ENCODE measurements at places on chromosomes 12 and 14. TPM values are rescaled to one million over a fixed set of nuclear protein-coding genes. Genes with fewer than 3 reads are reported as not detected.

GRCh38 chr14:23481362-23481970 is 12.0 kb downstream of the NGDN start:
- DNase-seq: no peak

The RNASE1 gene
- 641 TPM for total RNA-seq

DNA sequence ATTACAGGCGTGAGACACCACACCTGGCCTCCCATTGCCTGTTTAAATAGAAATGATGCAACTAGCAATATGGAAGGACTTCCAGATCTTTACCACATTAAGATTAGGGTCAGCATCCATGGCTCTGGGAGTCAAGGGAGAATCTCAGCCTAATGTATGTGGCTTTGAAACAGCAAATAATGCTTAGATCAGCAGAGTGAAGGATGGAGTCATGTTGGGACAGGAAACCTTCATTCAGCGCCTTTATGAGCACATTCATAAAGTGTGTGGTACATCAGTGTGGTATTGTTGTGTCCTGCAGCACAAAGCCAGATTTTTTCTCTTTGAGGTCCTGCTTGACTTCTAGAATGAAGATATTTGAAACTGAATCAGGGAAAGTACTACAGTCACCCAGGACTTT is 15.3 kb upstream of the SPSB2 start:
- no peak for DNase-seq

GRCh38 chr12:84696908-84697540 is 215.6 kb downstream of the SLC6A15 start:
- no peak for DNase-seq

DNA sequence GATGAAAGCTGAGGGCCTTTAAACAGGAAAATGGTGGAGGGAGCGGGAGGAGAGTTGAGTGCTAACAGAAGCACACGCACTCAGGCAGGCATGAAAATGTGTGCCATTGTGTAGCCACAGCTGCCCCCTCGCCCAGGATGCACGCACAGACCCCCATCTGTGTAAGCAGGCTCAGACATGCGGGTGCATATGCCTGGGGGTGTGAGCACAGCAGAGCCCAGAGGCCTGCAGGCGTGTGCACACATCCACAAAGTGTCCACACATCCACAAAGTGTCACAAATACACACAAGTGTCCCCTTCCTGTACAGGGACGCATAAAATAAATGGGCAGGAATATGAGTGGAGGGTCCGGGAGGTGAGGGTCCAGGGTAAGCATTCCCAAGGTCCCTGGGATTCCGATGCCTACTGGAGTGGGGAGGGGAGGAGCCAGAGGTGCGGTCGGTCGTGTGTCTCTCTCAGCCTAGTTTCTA is 805 bp upstream of the KRT7 start:
- DNase-seq: peak; percentile 65

GRCh38 chr14:98170575-98170974 is 1101.4 kb downstream of the BCL11B start:
- no peak for DNase-seq

- DNase-seq: peak; percentile 71
Observed at GRCh38 chr12:52662093-52662917, 10.3 kb upstream of the KRT2 start.

The NEUROD4 gene
- not detected for total RNA-seq

GRCh38 chr12:122887819-122888212 is 8.1 kb downstream of the VPS37B start:
- DNase-seq: no peak

DNA sequence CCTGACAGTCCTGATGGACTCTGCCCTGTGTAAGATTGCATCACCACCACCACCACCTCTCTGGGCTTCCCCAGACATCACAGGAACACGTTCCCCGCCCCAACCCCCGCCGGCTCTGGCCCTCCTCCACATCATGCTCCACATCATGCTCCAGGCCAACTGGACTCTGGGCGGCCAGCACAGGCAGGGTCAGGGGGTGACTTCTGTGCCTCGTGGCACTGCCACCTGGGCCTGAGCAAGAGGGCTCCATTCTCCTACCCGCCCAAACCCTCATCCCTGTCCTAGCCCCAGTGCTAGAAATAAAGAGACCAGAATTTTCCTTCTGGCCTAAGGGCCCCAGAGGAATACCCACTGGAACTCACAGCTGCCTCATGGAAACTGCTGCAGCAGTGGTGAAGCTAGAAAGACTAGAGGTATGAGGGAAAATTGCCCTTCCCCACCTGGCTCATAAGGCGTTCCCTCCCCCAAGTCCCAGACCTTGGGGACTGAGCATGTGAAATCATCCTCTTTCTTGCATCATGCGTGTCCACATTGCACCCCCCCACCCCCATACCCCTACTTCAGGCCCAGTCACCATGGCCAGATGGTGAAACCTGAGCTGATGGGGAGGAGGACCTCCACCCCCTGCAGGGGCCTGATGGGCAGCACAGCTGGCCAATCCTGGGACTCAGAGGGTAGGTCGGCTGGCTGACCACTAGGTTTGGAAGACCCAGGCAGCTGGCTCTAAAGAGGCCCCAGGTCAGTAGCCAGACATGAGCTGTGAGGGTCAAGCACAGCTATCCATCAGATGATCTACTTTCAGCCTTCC is at the start of gene INHBE:
Gene INHBE, plus strand, starts transcription at position 742 of the 808 bp plus-strand sequence. CDS start 230 bp downstream, outside the sequence.
- DNase-seq: no peak

GRCh38 chr12:944211-944610 is 5.3 kb downstream of the RAD52 start:
- DNase-seq: no peak

DNA sequence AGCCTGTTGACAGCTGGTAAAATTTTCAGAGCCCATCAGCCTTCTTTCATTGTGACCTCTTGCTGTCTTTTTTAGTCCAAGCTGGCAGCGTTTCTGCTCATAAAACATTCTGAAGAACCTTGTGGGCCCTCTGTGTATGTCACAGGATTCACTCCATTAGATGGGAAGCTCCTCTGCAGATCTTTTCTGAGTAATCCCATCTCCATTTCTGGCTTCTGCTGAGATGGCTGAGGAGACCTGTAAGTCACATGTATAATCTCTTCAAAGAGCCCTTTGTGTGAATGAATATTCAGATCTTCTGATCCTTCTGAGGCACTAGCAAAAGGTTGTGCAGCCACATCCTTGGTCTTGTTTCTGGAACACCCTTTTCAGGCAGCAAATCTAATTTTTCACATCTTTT is 2.8 kb downstream of the RXYLT1 start:
- DNase-seq: no peak

DNA sequence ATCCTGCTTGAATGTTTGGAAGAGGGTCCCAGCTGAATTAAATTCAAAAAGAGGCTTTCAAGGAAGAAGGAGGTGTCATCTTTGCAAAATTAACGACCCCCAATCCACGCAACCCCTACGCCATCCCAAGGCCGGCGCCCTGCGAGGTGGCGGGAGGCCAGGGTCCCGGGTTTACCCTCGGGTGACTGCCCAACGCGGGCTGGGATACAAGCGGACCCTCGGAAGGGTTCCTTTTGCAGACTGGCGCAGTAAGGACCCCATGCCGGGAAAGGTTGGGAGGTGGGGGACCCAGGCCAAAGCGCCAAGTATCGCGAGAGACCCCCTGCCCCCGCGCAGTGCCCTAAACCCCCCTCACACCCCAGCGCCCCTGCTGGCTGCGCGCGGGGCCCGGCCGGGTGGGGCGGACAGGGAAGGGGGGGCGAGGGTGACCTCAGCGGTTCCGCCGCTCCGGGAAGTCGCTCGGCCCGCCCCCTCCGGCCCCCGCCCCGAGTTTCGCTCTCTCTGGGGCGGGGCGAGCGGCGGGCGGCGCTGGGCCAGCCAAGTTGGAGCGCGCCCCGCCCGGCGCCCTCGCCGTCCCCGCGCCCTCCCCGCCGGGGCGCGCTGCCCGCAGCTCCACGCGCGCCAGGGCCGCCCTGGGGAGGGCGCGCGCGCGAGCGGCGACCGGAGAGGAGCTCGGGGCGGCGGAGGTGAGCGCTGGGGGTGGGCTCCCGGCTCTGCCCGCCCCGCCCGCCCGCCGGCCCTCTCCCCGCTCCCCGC is 708 bp upstream of the ZBTB42 start:
- peak; percentile 95 for DNase-seq

The KLRF1 gene
- 0.51 TPM for total RNA-seq

DNA sequence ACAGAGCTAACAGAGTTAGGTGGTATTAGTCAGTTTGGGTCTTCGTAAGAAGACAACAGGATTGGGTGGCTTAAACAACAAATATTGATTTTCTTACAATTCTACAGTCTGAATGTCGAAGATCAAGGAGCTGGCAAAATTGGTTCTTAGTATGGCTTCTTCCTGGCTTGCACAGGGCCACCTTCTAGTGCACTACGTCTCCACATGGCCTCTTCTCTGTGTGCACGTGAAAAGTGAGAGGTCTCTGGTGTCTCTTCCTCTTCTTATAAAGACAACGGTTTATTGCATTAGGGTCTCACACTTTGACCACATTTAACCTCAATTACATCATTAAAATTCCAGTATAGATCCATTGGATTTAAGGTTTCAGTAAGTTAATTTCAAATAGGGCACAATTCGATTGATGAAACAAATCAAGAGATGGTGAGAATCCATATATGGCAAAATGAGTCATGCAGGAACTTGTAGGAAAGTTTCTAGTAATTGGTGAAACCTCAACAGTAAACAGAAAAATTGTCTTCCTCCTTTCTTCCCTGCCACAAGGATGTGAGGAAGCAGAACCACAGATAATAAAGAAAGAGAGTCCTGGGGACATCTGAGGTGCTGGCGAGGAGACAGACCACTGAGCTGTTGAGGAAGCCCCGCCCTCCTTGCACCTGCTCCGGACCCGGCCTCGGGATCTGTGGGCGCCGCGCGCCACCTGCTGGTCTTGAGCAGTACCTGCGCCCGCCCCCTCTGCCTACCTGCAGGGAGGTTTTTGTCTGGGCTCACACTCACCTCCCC is 846.7 kb downstream of the TMEM121 start:
- no peak for DNase-seq

DNA sequence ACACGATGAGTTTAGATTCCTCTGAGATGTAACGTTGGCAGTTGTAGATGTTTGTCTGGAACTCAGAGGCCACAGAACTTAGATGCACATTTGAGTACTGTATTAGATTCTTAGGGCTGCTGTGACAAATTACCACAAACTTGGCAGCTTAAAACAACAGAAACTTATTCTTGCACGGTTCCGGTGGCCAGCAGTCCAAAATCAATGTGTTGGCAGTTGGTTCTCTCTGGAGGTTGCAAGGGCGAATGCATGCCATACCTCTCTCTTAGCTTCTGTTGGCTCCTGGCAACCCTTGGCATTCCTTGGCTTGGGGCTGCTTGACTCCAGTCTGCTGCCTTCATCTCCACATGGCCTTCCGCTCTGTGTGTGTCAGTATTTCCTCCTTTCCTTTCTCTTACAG is 118.9 kb downstream of the C12orf75 start:
- no peak for DNase-seq

DNA sequence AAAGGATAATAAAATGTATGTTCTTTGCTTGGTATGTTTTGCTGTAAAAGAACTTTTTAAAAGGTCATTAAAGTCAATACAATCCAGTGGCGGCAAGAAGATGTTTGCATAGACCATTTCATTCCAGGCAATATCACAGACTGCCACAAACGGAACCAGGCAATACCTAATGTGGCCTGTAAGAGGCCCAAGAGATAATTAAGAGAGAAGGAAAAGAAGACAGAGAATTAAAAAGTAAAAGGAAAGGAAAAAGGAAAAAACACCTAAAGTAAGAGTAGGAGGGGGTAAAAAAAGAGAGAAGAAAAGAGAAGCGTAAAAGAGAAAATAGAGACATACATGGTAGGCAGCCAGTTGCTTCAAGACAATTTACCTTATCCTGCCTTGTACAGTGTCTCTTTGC is 6.8 kb upstream of the ARHGAP5 start:
- DNase-seq: no peak

GRCh38 chr12:46664761-46665287 is 161.0 kb downstream of the SLC38A4 start:
- DNase-seq: no peak

The ARMH4 gene
- total RNA-seq: 3.4 TPM

The RASSF8 gene
- 47.0 TPM for total RNA-seq

DNA sequence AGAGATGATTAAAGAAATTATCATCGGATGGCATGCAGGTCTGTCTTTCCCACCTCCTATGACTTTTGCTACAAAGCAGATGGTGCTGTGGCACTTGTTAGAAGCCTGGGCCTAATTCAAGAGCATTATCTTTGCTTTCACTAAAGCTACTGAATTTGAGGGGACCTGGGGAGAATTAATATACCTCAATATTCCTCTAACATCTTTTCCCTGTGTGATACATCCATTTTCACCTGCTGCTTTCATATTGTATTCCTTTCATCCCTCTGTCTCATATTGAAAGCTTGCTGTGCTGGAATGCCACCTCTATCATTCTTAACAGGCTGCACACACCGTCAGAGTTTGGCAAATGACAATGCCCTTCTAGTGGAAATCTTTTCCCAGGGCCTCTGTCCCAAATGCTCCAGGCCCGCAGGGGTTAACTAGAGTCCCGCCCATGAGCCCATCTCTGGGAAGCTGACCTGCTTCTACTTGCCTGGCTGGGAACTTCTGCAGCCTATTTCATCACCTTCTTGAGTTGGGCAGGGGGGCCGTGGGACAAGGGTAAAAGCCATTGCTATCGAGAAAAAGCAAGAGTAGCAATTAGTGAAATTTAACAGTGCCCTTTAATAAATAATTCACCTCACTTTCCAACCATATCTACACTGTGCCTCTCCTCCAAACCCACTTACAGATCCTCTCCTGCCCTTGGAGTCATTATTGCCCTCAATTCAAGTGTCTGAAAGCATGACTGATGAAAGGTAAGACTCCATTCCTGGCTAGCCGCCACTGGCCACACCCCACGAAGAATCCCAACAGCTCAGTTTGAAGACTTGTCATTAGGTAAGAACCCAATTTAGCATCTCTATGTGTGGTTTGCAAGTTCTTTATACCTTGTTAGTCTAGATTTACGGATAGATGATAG is 126.7 kb upstream of the BTG1 start:
- no peak for DNase-seq
